Activated T-cell treated with anti-CD3 and anti-CD28 coated beads, Interleukin-2, amount 50 U/mL, for 72 hours (primary cell): ENCODE measurements at places on chromosomes 6 and 20. TPM values are rescaled to one million over a fixed set of nuclear protein-coding genes. Genes with fewer than 3 reads are reported as not detected.
A peak's percentile ranks its signal among the peaks of the same experiment; 100 is the strongest.

DNA sequence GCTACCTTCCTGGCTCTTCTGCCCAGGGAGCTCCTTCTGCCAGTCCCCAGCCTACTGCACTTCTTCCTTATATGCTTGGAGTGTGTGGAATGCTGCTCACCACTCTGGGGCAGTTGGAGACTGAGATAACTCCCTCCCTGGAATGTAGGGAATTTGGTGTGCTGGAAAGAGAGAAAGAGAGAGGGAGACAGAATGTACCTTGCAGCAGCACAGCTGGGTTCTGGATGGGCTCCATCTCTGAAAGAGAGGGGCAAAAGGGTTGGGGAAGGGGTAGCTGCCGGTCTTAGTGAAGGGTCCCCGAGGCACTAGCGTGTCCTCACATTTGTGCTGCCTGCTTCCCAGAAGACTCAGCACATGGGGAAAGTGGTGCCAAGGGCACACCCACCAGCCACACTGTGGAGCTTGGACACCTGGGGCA, 40.2 kb upstream of the DDR1 start:
- DNase-seq, result no peak

DNA sequence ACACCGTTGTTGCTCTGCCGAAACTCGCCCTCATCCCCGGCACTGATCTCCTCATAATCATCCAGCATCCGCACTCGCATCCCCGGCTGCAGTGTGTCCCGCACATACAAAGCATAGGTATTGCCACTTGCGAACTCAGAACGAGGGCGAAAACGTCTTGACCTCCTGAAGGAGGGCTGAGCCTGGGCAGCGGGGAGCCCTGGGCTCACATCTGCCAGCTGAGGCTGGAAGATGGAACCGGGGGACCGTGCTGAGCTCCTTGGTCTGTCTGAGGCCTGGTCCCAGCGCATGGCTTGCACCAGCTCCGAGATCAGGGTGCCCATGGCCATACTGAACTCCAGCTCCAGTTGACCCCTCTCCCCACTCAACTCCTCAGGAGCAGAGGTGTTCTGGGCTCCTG, 2.7 kb downstream of the CUL7 start:
- no peak for DNase-seq

DNA sequence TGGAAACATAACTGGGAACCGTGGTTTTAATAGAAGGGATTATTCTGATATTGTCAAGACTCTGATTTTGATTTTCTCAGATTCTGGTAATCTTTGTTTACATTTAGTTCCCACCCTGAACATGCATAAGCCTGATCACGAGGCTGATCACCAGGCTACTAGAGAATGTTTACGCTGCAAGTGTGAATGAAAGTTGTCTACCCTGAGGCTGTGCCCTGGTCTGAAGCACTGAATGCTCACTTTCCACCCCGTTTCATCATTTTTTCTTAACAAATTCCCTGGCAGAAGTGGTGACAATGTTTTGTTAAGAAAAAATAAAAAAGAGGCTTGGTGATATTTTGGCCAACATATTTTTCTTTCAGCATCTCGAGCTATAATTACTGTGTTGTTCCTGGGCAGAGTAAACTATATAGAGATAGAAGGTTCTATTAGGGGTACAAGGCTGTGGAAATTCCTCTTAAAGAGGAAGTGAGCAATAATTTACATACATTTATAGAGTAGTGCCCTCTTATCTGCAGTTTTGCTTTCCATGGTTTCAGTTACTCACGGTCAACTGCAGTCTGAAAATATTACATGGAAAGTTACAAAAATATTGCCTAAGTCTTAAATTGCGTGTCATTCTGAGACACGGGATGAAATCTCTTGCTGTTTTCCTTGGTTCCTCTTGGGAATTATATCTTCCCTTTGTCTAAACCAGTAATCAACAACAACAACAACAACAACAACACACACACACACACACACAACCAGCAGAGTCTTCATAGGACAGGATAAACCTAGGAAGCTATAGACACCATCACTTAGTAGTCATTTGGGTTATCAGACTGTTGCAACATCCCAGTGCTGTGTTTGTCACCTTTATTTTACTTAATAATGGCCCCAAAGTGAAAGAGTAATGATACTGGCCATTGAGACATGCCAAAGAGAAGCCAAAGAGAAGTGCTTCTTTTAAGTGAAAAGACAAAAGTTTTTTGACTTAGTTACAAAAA, 566.6 kb upstream of the CITED2 start:
- no peak for DNase-seq

DNA sequence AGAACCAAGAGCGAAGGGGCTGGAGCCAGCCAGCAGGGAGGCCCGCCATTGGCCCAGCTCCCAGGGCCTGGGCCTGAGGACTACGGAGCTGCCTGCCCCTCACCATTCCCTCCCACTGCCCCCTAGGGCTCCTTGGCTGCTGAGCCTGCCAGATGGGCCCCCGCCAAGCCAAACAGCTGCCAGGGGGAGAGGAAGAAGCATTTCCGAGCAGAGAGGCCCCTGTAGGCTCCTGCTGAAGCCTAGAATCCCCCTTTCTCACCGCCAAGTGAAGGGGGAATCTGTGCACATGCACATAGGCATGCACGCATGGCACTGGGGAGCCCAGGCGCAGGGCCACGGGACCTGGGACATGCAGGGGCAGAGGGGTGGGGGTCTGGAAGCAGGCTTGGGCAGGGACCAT, 28.5 kb upstream of the MRPS18A start:
- no peak for DNase-seq

- no peak for DNase-seq
Measured at GRCh38 chr6:12555267-12555666, 161.3 kb upstream of the PHACTR1 start.

DNA sequence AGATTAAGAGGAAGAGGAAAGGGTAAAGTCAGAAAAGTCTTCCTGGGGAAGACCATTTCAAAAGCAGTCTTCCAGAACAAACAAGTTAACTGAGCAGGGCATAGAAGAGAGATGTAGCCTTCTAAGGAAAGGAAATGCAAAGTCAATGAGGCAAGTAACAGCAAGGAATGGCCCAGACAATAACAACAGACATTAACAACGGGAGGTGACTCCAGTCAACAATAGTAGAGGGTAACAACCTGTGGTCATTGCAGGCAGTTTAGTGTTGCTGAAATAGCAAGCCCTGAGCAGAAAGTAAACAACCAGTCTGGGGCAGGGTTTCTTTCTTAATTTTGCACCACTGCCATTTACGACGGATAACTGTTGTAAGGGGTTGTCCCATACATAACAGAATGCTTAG, 2.1 kb downstream of the MDN1 start:
- DNase-seq, result no peak

- DNase-seq, result peak; percentile 64
Measured at GRCh38 chr6:159098636-159099106, 53.9 kb upstream of the TAGAP start.

GRCh38 chr6:63643862-63644261, 8.3 kb downstream of the PHF3 start:
- no peak for DNase-seq

DNA sequence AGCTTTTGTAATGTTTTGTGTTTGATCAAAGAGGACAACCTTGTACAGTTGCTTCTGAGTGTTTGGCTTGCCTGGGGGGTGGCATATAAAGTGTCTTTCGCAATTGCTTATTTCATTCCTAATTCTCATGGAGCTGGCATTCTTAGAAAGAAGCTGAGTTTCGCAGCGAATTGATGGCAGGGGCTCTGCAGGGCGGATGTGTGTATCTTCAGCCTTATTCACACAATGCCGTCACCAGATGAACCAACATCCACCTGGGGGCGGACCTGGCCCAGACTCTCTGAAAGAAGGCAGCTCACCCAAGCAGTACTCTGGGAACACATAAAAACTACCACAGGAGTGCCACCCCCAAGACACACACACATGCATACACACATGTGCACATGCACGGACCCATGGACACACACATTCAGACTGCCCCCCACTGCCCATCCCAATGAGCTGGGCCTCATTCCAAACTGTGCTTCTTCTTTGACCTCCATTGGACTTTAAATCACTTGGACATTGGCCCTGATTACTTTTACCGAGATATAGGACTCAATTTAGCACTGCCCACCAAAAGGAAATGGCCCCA, 55.4 kb upstream of the FOXQ1 start:
- DNase-seq, result no peak

DNA sequence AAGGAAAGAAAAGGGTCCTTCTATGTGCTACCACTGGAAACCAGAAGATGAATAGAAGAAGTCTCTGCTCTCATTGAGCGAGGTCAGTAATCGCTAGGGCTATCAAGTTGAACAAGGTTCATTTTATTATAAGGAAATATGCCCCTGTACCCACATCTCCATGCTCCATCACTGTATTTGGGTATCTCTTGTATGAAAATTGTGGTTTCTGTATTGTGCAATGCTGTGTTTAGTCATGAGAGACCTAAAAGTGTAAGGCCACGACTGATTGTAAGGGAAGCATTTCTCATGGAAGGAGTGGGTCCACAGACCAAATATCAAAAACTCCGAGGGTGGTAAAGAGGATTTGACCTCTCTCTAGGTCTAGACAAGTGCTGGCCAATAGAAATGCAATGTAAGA, 3.6 kb upstream of the HS3ST5 start:
- DNase-seq, result no peak

DNA sequence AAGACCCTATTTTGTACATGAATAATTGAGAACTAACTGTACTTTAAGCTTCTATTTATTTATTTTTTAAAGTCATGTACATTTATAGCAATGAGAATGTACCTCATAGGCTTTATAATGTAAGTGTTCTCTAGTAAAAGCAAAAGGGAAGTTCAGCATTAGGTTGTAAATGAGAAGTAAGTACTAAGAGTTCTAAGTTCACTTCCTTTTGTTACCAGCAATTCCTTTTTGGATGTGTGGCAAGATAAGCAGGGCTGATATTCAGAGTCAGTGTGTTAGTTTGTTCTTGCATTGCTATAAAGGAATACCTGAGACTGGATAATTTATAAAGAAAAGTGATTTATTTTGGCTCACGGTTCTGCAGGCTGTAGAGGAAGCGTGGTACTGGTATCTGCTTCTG, 54.0 kb upstream of the CCN2 start:
- no peak for DNase-seq

TRIM40 gene
- not detected for total RNA-seq

TRIM15 gene
- total RNA-seq, result 0.84 TPM

FUT9 gene
- total RNA-seq, result not detected
